Occipital lobe (tissue), 3 donors: ENCODE measurements at places on chromosomes 5 and 9. TPM values are rescaled to one million over a fixed set of nuclear protein-coding genes. Genes with fewer than 3 reads are reported as not detected.
A peak's percentile ranks its signal among the peaks of the same experiment; 100 is the strongest.

Gene SMIM27
- 4.4 TPM for total RNA-seq

GRCh38 chr5:159663986-159664385 lies 252.3 kb upstream of the ADRA1B start:
- DNase-seq: no peak

- DNase-seq: no peak
Measured at GRCh38 chr9:129934780-129935179, 99.5 kb downstream of the USP20 start.

GRCh38 chr5:148839960-148840359 lies 13.5 kb downstream of the ADRB2 start:
- DNase-seq: no peak

GRCh38 chr5:33928283-33928682 lies 7.9 kb upstream of the RXFP3 start:
- no peak for DNase-seq

Gene SPATA31C2
- not detected for total RNA-seq

DNA sequence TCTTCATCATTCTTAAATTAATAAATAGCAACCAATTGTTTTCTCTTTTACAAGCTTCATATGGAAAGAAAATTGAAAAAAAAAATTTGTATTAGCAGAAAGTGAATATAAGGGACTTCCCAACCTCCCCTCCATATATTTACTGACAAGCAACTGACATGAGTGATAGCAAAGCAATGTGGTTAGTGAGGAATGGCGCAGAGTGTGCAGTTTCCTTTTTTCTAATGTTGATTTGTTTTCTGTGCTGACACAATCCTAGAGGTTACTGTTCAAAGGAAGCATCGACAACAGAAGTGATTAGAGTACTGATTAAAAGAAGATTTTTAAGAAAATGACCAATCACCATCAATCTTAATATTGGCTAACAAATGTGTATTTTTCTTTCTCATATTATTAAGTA lies 1.7 kb upstream of the PTGER4 start:
- no peak for DNase-seq

- DNase-seq: peak; percentile 88
Measured at GRCh38 chr5:178331491-178331996, 98.9 kb upstream of the PHYKPL start.

Gene GPR151
- total RNA-seq: 0.31 TPM

- no peak for DNase-seq
Measured at GRCh38 chr5:53777864-53778618, 217.6 kb downstream of the NDUFS4 start.

Gene IL5
- not detected for total RNA-seq

DNA sequence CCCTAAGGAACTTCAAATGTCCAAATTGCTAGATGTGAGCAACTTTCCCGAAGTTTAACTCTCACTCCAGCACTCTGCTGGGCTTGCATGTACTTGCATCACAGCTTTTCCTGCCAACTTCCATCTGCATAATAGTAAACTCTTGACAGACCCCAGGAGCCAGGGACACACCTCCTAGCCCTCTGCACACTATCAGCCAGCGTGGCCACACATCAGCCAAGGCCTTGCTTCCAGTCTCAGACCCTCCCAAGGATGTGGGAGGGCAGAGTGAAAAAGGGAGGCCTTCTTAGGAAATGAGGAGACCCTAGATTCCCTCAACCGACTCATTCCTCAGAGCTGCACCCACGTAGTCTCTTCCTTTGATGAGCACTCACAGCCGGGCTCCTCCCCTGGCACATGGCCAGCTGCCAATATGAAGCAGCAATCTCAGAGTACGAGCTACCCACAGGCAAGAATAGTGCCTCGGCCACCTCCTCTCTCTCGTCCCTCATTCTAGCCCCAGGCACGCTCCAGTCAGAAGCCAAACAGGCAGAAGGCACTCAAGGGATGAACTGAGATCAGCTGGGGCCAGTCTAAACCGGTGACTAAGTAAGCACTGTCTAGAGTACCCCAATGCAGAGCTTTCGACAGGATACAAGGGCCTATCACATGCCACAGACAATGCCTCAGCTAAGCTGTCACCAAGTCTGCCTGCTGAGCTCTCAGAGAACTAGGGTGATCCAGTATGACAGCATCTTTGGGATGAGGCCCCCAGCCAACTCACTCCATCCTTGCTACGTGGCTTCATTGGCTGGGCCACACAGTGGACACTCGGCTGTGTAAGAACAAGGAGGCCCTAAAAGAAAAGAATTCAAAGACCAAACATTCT lies 2.3 kb downstream of the P4HA2 start:
- DNase-seq: peak; percentile 33

- DNase-seq: peak; percentile 26
Measured at GRCh38 chr9:21395778-21396717, 10.8 kb upstream of the IFNA2 start.

- DNase-seq: no peak
Measured at GRCh38 chr5:150056075-150056443, 30.3 kb downstream of the CSF1R start.

DNA sequence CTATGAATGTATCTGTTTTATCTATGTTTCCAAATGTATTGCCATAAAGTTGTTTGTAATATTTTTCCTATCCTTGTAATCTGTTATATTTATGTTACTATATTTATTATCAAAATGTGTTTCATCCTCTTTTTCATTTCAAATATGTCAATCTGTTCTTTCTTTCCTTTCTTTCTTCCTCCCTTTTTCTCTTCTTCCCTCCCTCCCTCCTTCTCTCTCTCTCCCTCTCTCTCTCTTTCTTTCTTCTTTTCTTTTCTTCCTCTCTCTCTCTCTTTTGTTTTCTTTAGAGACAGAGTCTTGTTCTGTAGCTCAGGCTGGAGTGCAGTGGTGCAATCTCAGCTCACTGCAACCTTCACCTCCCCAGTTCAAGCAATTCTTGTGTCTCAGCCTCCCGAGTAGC lies 91.3 kb downstream of the GTF3C4 start:
- DNase-seq: no peak

Gene KCTD16
- 23.6 TPM for total RNA-seq

DNA sequence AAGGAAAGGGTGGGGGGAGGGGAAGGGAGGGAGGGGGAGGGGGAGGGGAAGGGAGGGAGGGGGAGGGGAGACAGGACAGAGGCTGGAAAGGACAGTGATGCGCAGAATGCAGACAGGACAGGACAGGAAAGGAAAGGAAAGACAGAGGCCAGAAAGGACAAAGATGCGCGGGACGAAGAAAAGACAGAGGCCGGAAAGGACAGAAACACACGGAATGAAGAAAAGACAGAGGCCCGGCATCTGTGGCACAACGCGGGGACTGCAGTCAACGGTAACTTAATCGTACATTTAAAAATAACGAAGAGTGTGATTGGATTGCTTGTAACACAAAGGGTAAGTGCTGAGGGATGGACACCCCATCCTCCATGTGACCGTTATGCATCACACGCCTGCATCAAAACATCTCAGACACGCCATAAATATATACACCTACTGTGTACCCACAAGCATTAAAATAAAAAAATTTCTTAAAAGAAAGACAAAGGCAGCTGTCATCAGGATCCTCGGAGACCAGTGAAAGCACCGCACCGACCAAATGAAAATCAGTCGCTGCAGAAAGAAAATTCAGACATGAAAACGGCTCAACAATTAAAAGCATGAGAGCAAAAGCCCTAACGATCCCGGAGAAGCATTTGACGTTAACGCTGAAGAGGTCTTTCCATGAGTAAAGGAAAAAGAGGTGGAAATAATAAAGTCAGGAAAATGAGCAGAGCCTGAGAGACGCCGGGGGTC lies 52.9 kb upstream of the EXOC3 start:
- no peak for DNase-seq

DNA sequence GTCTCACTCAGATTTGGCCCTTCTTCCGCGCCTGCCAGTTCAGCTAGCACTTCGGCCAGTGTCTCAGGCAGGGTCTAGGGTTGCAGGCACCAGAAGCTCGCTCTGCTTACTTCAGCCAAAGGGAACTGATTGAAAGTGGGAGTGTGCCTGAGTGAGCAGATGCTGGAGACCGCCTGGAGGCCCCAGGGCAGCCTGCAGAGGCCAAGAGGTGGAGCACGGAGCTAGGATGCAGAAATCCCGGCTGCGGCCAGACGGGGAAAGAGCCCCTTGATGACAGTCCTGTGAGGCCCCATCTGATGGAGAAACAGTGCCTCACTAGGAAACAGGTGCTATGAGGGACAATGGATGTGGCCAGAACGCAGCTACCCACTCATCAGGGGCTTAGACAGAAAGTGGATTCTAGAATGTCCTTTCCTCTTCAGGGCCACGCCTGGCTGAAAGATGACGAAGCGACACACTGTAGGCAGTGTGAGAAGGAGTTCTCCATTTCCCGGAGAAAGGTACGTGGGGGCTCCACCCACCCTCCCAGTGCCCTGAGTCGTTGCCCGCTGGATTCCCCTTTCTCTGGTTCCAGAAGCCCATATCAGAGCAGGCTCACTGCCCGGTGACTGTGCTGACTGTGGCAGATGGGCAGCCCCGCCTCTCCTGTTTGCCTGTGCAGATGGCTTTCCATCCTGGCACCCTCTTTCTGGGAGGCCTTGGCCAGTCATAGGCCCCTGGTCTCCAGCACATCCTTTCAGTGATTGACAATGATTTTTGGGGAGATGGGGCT lies 16.1 kb downstream of the HNRNPH1 start:
- peak; percentile 64 for DNase-seq

DNA sequence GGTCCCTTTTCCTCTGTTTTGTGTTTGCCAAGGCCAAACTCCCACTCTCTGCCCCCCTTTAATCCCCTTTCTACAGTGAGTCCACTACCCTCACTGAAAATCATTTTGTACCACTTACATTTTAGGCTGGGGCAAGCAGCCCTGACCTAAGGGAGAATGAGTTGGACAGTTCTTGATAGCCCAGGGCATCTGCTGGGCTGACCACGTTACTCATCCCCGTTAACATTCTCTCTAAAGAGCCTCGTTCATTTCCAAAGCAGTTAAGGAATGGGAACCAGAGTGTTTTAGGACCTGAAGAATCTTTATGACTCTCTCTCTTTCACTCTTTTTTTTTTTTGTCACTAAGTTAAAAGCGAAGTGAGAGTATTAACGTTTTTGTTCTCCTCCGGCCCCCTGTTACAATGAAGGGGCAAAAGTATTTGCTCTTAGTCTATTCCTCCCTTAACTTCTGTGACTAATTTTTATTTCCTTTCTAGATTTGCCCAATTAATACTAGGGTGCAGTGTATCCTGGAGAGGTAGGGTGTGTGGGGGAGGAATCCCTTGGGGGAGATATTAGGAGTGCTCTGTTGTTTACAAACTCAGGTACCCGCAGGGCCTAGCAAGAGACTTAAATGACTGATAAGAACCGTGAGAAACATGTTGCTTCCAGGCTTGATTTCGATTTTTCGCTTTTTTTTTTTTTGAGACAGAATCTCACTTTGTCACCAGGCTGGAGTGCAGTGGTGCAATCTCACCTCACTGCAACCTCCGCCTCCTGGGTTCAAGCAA lies 14.7 kb downstream of the GM2A start:
- DNase-seq: no peak

Gene IL4
- total RNA-seq: not detected

DNA sequence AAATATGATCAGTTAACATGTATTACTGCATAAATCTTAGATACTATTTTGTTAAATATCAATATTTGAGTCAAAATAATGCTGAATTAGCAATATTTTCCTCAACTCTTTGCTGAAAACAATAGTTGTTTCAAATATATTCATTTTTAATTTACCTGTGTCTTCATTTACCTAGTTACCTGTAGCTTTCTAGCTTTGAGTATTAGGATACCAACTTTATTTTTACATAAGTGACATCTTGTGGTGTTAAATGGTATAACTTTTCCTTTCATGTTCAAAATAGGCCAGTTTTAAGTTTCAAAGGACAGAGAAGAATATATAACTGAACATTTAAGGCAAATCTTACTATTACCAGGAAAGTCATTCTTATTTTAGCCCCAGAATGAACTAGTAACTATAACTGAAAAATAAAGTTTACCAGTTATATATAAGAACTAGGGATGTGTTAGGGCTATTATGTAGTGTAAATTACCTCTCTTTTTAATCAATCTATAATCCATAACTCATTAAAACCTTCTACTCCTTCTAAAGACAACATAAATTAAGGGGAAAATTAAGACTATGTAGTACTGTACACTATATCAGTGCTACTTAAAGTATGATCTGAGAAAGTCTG lies 25.3 kb downstream of the AP3B1 start:
- no peak for DNase-seq

Gene PFDN1
- 36.8 TPM for total RNA-seq

Gene NOXA1
- 2.0 TPM for total RNA-seq

DNA sequence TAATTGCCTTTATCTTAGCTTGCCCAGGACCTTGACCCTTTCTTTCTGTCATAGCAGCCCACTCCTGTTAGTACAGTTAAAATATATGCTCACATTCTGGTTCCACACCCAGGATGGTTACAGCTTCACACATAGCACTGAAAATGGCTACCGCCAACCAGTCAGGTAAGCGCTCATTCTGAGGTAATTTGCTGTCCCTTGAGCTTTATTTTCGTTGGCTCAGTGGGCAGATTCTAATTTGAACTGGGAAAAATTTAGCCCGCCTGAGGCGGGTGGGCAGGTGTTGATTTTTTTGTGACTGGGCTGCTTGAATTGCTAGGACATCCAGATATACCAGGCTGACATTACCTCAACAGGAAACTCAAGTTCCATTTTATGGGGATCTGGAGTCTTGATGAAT lies 137.5 kb downstream of the KCTD16 start:
- no peak for DNase-seq

DNA sequence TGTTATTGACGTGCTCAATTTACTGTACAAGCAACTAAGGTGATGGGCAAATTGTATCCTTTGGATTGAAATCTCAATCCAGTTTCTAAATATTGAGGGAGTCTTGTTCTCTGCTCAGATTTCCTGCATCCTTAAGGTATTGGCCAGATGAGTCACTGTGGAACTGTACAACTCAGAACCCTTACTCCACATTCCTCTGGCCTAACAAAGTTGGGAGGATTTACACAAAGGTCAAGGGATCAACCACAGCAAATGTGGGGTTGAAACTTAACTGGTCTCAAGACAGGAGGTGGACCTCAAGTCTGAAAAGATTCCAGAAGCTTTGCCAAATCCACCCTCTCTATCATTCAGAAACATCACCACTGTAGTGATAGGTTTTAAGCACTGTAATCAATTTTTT lies 81.5 kb upstream of the AGXT2 start:
- no peak for DNase-seq
